ENCODE measurements at places on chromosomes 11 and 22. TPM values are rescaled to one million over a fixed set of nuclear protein-coding genes. Genes with fewer than 3 reads are reported as not detected.

IGSF9B gene
- 0.74 TPM for total RNA-seq

PRR14L gene
- total RNA-seq: 5.3 TPM

LIMK2 gene
- total RNA-seq: 49.9 TPM

CCDC157 gene
- total RNA-seq: 1.8 TPM

NPAS4 gene
- not detected for total RNA-seq

FAM227A gene
- 0.41 TPM for total RNA-seq

GSTT4 gene
- total RNA-seq: not detected

GAB2 gene
- total RNA-seq: 11.7 TPM

APOL5 gene
- total RNA-seq: not detected

APOL1 gene
- not detected for total RNA-seq

MYOD1 gene
- total RNA-seq: not detected

KCNJ4 gene
- total RNA-seq: 38.6 TPM

SCGB2A2 gene
- not detected for total RNA-seq

MAJIN gene
- not detected for total RNA-seq

SLN gene
- total RNA-seq: not detected

TMEM184B gene
- 20.5 TPM for total RNA-seq

PIWIL4 gene
- not detected for total RNA-seq

MEI1 gene
- not detected for total RNA-seq

MALAT1 gene
- 166 TPM for total RNA-seq

TCN1 gene
- total RNA-seq: not detected

CEP126 gene
- total RNA-seq: 0.07 TPM

MAPK8IP1 gene
- total RNA-seq: 38.5 TPM

All from G401 (cell line).